Uterus (tissue), 4 donors: ENCODE measurements at places on chromosomes 7 and 10. TPM values are rescaled to one million over a fixed set of nuclear protein-coding genes. Genes with fewer than 3 reads are reported as not detected.

DNA sequence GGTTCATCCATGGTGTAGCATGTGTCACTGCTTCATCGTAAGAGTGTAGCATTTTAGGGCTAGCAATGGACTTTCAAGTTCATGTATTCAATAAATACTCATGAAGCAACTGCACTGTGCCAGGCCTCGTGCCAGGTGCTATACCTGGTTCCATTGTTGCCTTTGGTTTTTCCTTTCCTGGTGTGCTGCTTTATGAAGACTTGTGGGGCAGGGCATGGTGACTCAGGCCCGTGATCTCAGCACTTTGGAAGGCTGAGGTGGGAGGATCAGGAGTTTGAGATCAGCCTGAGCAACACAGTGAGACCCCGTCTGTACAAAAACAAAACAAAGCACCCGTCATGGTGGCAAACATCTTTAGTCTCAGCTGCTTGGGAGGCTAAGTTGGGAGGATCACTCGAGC, 2.2 kb upstream of the CPA4 start:
- no peak overlapping the region for H3K4me3 ChIP-seq
- no peaks in the 10 kb centered on the region for H3K27me3 ChIP-seq
- H3K27ac ChIP-seq, result no peak overlapping the region
- H3K4me1 ChIP-seq, result no peaks in the 10 kb centered on the region
- H3K36me3 ChIP-seq, result no peaks in the 10 kb centered on the region
- DNase-seq, result no peak

DNA sequence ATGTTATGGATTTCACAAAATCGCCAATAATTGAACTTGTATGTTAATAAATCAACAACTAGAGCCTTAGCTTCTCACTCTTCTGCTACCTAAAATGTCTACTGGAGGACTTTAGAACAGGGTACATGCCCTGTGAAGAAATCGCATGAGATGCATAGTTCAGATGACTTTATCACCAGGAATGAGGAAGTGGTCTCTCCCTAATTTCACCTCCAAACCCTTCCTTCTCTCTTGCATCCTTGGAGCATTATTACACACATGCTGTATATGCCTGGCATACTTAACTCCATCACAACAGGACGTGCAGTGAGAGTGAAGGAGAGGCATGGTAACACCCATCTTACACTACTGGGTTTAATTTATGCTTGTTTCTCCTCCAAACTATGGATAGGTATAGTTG, 27.8 kb downstream of the RHEB start:
- no peaks in the 10 kb centered on the region for H3K36me3 ChIP-seq
- no peak for DNase-seq
- H3K27me3 ChIP-seq, result no peaks in the 10 kb centered on the region
- H3K4me3 ChIP-seq, result no peak overlapping the region
- peaks cover 7% of the 10 kb centered on the region for H3K4me1 ChIP-seq

OPN1SW gene
- total RNA-seq, result not detected

DNA sequence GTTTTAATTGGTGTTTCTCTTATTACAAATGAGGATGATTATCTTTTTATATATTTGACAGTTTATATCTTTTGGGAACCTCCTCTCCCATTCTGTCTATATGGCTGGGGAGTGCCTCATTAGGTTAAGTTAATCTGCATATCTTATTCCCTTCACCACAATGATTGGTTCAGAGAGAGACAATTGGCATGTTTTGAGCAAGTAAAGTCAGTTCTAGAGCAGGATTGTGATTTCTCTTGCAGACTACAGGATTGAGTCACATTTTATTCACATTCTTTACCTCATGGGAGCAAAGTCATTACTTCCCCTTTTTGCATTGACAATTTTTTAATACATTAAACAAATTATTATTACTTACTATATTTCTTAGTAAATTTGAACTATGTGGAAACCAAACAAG, 345.6 kb downstream of the MDFIC start:
- no peak for DNase-seq
- no peaks in the 10 kb centered on the region for H3K36me3 ChIP-seq
- no peaks in the 10 kb centered on the region for H3K4me1 ChIP-seq
- H3K27ac ChIP-seq, result no peak overlapping the region

ETV1 gene
- 1.5 TPM for total RNA-seq

DNA sequence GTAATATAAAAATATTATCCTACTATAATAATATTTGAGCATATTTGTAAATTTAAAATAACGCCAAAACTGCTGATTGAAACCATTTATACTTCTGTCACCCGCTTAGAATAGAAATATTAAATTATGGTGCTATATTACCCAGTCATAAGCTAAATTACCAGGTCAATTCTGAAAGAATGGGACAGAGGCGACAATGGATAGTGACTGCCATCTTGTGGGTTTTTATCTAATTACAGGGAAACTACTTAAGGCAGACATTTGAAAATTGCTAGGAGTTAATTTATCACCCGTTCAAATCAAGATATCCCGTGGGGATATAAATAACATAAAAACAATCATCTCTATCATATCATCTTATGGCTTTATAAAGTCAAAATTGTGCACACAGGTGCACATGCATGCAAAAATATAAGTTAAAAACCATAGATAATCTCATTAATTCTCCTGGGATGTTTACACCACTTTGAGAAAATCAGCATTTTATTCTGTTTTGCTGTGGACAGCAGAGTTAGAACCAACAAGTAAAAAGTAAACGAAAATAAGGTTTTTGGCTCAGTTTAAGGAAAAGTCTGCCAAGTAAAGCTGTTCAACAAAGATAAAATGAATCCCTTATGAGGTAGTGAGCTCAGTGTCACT, 41.3 kb upstream of the HPSE2 start:
- no peak for DNase-seq
- H3K27ac ChIP-seq, result no peak overlapping the region
- H3K4me3 ChIP-seq, result no peak overlapping the region
- no peaks in the 10 kb centered on the region for H3K4me1 ChIP-seq

DNA sequence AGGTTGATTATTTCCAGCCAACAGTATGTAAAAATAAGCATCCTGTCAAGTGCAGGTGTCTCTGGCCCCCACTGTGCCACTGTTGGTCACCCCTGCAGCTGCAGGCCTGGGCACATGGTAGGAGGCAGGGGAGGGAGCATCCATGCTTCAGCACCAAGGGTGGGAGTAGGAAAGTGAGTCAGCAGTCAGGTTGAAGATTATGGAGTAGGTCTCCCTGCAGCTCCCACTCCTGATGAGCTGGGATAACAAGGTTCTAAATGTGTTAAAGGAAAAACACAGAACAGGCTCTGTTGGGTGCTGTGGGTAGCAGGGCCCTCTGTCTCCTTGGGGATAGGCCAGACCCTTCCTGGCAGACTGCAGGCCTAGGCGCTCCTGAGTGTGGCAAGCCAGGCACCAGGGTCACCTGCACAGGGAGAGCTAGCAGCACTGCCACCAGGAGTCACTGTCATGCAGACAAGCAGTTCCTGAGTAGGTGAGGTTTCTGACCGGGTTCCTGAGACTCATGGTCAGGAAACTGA, 59.3 kb downstream of the NUDCD3 start:
- H3K27ac ChIP-seq, result no peak overlapping the region
- no peak for DNase-seq
- H3K27me3 ChIP-seq, result no peaks in the 10 kb centered on the region

GRCh38 chr10:35012781-35013180, 77.4 kb downstream of the CUL2 start:
- no peaks in the 10 kb centered on the region for H3K4me1 ChIP-seq
- H3K27ac ChIP-seq, result no peak overlapping the region
- no peak for DNase-seq
- no peaks in the 10 kb centered on the region for H3K36me3 ChIP-seq
- H3K27me3 ChIP-seq, result no peaks in the 10 kb centered on the region

DNA sequence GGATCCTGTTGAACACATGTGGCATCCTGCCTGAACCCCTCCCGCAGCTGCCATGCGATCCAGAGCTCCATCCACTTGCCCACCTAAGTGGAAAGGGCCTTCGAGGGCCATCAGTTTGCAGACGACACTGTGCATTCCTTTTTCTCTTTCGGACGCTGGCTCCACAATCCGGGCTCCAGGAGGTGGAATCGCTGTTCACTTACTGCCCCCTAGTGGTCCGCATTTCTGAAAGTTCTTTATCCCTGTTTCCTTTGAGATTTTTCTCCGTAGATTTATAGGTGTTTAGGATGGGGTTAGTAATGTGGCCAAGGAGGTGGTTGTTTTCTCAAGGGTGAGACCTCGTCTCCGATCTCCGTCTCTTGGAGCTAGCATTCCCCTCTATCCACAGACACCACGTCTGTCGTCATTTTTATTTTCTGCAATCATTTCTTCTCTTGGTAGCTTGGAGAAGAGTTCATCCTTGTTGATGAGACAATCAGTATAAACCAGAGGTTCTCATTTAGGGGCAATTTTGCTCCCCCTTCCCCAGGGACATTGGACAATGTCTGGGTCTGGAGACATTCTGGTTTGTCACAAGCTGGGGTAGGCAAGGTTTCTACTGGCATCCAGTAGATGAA, 204.6 kb downstream of the ARHGAP21 start:
- H3K36me3 ChIP-seq, result no peaks in the 10 kb centered on the region
- H3K4me3 ChIP-seq, result no peak overlapping the region
- H3K4me1 ChIP-seq, result no peaks in the 10 kb centered on the region
- DNase-seq, result peak; percentile 53
- H3K27me3 ChIP-seq, result no peaks in the 10 kb centered on the region

DNA sequence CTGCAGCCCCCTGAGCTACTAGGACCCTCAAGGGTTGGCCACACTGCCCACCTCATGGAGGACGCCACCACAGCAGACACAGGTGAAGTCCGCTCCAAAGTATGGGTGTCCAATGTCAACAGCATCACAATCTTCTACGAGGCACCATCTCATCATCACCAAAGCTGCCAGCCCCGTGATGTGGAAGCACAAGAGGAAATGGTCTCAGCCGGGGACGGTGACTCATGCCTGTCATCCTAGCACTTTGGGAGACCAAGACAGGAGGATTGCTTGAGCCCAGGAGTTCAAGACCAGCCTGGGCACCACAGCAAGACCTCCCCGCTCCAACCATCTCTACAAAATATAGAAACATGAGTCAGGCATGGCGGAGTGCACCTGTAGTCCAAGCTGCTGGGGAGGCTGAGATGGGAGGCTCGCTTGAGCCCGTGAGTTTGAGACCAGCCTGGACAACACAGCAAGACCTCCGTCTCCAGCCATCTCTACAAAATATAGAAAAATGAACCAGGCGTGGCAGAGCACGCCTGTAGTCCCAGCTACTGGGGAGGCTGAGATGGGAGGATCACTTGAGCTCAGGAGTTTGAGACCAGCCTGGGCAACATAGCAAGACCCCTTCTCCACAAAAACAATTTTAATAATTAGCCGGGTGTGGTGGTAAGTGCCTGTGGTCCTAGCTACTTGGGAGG, 48.8 kb upstream of the MYL10 start:
- H3K36me3 ChIP-seq, result no peaks in the 10 kb centered on the region
- H3K27ac ChIP-seq, result no peak overlapping the region
- no peak overlapping the region for H3K4me3 ChIP-seq
- no peaks in the 10 kb centered on the region for H3K27me3 ChIP-seq
- no peaks in the 10 kb centered on the region for H3K4me1 ChIP-seq
- no peak for DNase-seq

- no peak overlapping the region for H3K4me3 ChIP-seq
- no peak overlapping the region for H3K27ac ChIP-seq
- no peaks in the 10 kb centered on the region for H3K4me1 ChIP-seq
- no peaks in the 10 kb centered on the region for H3K27me3 ChIP-seq
- H3K36me3 ChIP-seq, result no peaks in the 10 kb centered on the region
Observed at GRCh38 chr7:66666313-66666952, 37.8 kb downstream of the KCTD7 start.
